ENCODE measurements at places on chromosomes 7 and 10.

GRCh38 chr7:49403844-49404243 lies 369.6 kb upstream of the VWC2 start:
- no peak for DNase-seq

- DNase-seq, result no peak
Observed at GRCh38 chr7:44914992-44915607, 29.8 kb upstream of the PURB start.

DNA sequence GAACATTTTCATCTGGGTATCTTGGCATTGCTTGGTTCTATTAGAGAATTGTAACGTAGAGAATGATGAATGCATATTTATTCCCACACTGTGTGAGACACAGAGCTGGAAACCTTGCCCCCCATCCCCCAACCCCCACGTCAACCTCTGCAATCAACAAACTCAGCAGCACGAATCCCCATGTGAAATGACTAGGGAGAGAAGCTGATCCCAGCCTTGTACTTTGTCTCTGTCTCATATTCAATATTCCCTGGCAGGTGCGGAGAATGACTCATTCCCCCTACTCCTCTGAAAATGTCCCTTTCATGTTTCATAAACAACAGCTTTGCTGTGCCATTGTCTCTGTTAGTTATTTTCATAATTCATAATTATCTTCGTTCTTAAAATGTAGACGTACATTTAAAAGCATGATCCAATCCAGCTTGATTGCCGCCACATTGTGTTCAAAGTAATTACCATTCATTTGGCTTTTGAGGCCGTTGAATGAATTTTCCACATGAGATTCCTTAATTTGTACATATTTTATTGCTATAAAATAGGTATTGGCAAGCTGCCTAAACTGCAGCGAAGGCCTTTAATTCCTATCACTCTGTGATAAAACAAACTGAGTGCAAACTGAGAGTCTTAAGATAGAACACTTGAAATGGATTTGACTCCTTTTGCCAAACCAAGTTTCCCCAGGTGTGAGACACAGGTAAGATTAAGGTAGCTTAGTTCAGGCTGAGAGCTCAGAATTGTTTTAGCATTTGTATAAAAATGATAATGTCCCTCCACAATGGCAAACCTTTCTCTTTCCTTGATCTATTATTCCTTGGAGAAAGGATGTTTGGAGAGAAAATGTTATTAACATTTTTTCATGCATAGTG lies 920.2 kb downstream of the TYW1 start:
- no peak for DNase-seq

- no peak for DNase-seq
Observed at GRCh38 chr7:116052006-116052405, 21.4 kb upstream of the TFEC start.

DNA sequence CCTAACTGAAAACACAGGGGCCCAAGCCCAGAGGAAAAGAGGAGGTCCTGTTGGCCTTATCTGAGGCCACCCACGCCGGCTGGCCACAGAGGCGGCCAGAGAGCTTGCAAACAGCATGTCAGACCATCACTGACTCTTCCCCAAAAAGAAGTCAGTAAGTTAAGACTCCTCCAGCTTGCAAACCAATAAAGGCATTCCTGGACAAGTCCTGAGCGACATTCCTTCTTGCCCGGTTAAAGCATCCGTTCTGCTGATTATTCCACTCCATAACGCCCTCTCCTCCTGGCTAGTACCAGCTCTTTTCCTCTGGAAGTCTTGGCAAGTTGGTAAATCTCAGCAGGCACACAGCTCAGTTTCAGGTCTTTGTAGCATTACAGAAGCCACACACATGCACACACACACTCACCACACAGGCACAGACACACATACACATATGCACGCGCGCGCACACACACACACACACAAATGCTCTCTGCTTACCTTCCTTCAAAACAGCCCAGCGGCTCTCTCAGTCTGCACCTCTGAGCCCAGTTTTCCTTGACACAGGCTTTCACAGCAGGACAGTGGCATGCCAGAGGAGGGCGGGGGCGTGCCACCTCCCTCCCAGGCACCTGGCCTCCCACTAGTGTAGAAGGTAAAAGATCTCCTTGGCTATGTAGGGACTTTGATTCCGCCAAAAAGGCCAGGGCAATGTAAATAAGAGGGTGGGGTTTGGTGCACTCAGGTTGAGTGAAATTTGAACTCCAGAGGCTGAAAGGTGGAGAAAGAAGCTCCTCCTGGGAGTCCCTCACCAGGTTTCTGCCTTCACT lies 201.4 kb downstream of the TNS3 start:
- DNase-seq, result no peak

- no peak for DNase-seq
Observed at GRCh38 chr10:69583106-69583505, 9.9 kb upstream of the NEUROG3 start.

GRCh38 chr7:139509535-139509934 lies 13.9 kb upstream of the CLEC2L start:
- DNase-seq, result no peak

DNA sequence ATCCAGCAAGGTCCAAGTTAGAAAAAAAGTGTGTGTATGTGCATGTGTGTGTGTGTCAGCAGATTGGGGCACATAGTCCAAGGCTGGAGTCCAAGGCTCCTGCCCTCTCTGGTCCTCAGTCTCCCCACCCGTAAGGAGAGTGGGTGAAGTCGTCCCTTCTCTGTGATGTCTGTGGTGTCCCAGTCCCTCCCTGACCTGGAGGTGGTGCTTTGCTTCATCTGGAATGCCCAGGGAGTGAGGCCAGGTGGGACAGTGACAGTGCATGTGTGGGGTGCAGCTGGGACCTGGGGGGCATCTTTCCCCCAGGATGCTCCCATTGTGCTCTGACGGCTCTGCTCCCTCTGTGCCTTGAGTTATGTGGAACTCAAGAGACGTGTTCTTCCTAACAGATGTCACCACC lies 18.0 kb downstream of the AQP1 start:
- DNase-seq, result no peak

DNA sequence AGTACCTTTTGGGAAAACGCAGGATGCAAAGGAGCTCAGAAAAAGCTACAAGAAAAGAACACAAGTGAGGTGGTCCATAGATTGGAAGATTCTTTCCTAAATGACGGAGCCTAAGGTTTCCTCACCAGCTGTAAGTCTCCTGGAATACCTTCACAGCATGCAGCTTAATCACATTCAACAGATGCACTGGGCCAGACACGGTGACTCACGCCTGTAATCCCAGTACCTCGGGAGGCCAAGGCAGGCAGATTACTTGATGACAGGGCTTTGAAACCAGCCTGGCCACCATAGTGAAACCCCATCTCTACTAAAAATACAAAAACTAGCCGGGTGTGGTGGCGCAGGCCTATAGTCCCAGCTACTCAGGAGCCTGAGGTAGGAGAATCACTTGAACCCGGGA lies 228.7 kb downstream of the FRMD4A start:
- DNase-seq, result no peak

DNA sequence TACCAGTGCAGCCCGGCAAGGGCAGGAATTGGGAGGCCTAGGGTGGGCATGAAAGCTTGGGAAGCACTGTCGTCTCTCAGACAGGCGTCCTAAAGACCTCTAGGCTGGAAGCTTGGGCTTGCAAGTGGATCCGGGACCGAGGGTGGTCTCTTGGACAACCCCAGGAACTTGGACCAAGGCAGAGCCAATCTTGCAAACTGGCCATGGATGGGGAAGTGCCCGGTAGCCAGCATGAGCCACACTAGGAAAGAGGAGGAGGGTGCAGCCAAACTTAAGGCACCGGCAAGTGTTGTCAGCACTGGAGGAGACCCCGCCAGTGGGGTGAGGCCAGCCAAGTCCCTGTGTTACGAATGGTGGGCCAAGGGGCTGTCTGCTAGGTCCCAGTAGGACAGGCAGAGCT lies 8.5 kb downstream of the LRIT2 start:
- no peak for DNase-seq

DNA sequence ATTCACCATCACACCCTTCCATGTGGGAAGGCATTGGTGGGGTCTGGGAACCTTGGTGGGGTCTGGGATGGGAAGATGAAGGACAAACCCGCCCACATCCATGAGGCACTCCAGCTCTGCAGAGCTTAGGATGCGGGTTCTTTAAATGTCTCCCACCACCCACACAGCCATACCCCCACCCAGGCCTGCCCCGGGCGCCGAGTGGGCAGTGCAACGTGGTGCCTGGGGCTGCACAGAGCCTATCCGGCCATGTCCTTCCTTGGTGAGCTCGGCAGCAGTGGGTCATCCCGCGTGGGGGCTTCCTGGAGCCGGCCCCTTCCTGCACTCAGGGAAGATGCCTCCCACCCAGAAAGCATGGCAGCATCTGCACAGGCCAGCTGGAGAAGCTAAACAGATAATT lies 163.5 kb upstream of the TCERG1L start:
- DNase-seq, result no peak

DNA sequence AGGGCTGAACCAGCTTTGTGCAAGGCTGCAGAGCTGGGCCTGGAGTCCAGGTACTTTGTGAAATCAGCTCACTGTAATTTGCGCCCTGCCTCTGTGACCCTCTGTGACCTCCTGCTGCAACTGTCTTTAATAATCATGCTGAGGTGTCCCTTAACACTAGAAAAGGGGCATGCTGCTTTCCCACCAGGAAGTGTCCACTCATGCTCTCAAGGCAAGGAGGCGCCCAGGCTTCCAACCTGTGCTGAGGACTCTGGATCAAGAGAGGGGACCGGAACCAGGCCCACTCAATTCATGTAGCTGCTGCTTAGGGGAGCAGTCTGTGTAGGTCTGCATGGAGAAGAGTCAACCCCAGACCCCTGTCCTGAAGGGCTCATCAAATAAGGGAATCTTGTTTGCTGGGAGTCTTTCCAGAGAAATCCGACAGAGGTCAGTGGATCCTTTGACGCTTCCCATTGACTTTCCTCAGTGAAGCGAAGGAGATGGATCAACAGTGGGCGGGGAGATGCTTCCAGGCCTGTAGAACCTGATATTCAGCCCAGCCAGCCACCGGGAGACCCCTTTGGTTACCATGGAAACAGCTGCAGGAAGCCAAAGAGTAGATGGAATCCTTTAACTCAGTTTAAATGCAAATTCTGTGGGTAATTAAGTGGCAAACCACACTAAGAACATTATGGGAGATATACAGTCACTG lies 945.9 kb downstream of the GRID1 start:
- DNase-seq, result no peak

DNA sequence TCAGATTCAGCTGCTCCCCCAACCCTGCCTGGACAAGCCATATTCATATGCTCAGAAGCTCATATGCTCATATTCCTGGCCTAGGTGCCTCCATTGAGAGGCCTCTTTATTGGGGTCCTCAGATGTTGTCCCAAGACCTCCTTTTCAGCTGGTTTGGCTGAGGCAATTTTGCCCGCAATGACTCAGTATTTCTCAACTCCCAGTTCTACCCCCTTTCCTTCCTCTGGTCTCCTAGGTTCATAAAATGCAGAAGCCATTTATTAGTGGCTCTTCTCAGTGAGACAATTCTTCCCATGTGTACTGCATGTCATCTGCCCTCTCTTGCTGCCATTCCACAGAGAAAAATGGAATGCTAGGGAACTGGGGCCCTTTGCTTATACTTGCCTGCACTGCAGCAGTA lies 110.7 kb downstream of the INHBA start:
- DNase-seq, result no peak

GRCh38 chr10:86253091-86254072 lies 113.2 kb downstream of the GRID1 start:
- no peak for DNase-seq

DNA sequence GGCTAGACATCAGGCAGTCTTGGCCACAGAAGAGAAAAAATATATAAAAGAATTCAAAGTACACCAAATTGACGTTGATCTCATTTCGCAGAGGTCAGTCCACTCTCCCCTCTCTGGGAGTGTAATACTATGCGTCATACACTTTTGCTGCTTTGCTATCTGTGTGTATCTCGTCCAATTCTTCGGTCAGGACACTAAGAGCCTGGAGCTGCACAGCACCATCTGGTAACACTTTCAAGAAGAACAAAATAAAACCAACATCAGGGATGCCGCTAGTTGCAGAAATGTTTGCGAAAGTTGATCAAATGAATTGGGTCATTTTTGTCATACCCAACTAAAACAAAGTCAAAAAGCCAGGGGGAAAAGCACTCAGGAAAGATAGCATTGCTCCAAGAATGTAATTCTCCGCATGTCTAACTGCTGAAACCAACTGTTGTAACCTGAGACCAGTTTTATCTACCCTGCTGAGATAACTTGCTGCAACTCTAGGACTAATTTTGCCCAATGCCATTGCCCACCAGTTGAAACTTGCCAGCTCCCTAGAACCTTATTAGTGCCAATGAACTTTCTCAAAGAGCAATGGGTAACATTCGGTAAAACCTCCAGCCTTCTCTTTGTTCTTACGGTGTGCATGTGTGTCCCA lies 23.0 kb downstream of the TMEM176A start:
- no peak for DNase-seq
